ENCODE measurements at places on chromosomes 13 and 19.

GRCh38 chr13:31172535-31172934, 10.8 kb upstream of the HSPH1 start:
- DNase-seq = no peak

DNA sequence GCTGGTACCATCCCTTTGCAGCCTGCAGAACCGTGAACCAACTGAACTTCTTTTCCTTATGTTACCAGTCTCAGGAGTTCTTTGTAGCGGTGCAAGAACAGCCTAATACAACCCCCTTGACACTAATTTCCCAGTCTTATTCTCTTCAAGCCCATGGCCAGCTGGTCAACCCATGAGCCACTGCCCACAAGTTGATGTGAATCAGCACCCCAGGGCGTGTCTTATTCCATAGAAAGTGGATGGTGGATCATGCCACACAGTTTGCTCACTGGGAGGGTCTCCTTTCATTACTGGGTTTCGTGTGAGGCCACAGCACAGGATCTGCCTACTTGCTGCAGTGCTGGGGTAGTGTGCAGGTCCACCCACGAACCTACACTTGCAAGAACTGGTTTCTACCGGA, 27.0 kb downstream of the TEX29 start:
- DNase-seq = no peak

- DNase-seq = no peak
Measured at GRCh38 chr19:32580353-32580900, 563 bp upstream of the PDCD5 start.

- DNase-seq = no peak
Measured at GRCh38 chr13:75579529-75579928, 29.9 kb downstream of the UCHL3 start.

DNA sequence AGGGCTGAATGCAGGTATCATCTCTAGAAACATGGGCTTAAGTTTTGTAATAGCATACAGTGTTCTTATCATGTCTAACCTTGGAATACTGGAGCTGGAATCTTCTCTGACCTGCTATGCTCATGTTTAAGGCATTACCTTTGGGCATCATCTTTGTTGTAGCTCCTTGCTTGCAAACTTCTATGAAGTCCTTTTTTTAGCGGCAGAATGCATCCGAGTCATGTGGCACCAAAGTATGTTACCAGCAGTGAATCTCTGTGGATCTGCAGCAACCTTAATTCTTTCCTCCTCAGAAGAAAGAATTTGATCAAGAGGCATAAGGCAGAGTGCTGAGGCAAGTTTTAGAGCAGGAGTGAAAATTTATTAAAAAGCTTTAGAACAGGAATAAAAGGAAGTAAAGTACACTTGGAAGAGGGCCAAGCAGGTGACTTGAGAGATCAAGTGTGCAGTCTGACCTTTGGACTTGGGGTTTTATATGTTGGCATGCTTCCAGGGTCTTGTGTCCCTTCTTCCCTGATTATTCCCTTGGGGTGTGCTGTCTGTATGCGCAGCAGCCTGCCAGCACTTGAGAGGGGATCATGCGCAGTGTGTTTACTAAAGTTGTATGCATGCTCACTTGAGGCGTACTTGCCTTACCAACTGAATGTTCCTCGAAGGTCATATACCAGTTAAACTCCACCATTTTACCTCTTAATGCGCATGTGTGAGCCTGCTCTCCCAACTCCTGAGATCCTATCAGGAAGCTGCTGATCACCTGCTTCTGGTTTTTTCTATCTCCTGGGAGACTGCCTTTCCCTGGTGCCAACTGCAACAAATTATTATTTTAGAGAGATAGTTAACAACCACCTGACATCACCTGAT, 115.5 kb downstream of the LACC1 start:
- DNase-seq = no peak

DNA sequence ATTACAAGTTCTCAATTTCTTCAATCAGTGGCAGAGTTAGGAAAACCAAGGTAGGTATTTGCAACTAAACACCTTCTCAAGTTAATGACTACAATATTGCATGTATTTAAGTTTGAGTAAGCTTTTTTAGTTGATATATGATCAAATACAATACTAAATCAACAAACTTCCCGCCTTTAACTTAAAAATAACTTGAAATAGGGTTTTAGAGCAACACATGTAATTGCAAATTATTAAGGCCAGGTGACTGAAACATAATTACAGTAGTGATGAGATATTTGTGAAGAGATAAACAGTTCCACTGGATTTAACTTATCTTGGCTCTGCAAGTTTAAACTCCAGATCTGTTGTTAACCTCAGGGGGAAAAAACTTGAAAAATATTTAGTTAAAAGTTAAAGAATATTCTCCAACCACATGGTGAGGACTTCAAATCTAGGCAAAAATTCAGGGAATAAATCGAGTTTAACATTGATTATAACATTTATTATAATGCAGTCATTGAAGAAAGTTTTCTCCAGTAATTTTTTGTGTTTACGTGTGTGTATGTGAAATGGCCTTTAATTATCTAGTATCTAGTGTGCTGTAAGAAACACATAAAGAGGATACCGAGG, 3.6 kb downstream of the DACH1 start:
- no peak for DNase-seq

- DNase-seq = no peak
Measured at GRCh38 chr13:108963846-108964600, 334.6 kb downstream of the MYO16 start.

DNA sequence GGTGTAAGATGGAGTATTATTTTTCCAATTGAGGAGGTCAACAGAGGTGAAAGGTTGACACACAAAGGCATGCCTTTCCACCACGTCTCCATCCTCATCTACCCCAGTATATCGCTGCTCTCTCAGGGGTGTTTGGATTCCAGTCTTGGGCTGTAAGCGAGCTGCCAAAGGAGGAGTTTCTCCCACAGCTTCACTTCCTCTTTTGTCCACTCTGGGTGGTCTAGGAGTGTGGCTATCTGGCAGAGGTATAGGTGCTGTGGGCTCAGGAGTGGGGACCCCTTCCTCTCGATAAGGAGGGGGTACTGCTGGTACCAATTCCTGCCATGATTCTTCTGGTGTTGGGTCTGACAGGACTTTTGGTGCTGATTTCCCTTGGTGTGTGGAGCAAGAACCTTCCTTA, 39.4 kb downstream of the ZNF846 start:
- no peak for DNase-seq

GRCh38 chr13:90568165-90568564, 779.3 kb upstream of the MIR17HG start:
- no peak for DNase-seq

- DNase-seq = no peak
Measured at GRCh38 chr19:31770223-31770622, 421.0 kb upstream of the TSHZ3 start.

DNA sequence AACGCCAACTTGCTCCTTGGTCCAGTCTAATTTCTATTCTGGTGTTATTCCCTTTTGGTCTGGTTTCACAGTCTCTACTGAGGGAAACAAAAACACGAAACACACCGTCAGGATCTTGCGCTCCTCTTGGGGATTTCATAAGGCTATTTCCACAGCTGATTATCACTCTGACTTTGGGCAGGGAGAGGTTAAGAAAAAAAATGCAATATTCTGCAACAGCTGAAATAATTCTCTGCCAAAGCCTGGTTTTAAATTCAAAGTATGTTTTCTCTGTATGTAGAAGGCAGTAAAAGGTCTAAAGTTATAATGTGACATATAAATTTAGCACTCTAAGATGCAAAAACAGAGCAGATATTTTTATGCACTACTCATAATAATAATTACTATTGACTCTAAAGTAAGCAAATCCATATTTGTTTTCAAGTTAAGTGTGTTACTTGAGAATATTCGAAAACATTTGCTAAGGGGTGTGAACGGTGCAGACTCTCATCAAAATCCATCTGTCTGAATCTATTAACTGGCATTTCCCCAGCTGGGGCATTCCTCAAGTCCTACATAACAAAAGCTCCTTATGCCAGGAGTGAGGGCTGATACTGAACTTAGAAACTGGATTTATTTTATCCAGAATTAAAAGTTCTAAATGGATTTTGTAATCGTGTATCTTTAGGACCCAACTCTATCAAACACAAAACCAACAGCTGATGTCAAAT, 38.4 kb upstream of the STARD13 start:
- no peak for DNase-seq

- no peak for DNase-seq
Measured at GRCh38 chr13:24116131-24116530, 44.4 kb upstream of the SPATA13 start.

DNA sequence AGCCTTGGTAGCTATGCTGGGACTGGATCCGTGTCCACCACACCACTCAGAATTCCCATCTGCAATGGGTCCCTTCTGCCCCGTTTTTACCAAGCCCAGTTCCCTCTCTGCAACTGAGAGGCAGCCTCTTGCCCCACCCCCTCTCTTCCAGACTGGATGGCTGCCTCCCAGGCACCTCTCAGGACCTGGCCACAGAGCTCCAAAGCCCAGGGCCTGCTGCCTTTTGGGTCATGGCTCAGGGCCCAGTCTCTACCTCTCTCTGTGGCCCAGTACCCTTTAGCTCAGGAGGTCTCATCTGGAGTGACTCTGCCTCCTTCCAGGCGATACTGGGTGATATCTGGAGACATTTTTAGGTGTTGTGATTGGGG, 10.3 kb upstream of the ZBTB7A start:
- DNase-seq = no peak

GRCh38 chr13:79112016-79112415, 294.0 kb downstream of the RBM26 start:
- DNase-seq = no peak

- no peak for DNase-seq
Measured at GRCh38 chr19:58368561-58369360, 6.2 kb upstream of the ZNF497 start.

DNA sequence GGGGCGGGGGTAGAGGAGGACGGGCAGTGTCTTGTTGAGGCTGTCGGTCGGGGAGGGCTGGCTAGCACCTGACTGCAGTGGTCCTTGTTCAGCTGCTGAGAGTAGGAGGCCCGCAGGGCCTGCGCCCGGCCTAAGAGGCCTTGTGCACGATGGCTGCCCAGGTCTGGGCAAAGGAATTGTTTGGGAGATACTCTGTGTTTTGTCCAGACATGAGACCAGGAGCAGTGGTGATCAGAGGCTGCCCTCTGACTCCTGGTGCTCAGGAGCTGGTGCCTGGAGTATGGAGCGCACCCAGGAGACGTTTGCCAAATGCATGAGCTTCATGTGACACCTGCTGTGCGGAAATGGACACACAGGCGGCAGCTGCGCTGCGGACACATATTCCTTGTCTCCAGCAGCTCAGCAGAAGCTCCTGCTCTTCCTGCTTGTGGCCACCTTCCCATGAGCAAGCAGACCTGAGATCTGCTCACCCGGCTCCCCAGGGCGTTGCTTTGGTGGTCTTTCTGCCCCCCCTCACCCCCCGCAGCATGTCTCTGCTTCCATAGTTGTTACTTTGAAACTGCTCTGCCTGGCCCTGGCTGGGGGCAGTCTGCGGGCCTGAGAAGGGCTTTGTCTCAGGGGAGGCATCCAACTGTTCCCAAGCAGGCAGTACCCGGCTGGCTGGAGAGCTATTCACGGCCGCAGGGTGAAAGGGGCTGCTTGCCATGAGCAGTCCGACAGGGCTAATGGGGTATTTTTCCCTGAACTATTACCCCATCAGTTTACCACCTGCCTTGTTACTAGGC, 163.9 kb downstream of the TEX29 start:
- no peak for DNase-seq

DNA sequence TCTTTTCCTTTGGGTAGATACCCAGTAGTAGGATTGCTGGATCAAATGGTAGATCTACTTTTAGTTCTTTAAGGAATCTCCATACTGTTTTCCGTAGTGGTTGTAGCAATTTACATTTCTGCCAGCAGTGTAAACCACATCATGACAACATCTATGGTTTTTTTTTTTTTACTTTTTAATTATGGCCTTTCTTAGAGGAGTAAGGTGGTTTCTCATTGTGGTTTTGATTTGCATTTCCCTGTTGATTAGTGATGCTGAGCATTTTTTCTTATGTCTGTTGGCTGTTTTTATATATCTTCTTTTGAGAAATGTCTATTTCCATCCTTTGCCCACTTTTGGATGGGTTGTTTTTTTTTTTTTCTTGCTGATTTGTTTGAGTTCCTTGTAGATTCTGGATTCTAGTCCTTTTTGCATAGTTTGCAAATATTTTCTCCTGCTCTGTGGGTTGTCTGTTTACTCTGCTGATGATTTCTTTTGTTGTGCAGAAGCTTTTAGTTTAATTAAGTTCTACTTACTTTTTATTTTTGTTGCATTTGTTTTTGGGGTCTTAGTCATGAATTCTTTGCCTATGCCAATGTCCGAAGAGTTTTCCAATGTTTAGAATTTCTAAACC, 38.8 kb downstream of the TDRD3 start:
- no peak for DNase-seq

GRCh38 chr19:43767316-43767715, 12.6 kb upstream of the SMG9 start:
- no peak for DNase-seq

GRCh38 chr19:48302600-48302959, 22.8 kb upstream of the EMP3 start:
- no peak for DNase-seq

DNA sequence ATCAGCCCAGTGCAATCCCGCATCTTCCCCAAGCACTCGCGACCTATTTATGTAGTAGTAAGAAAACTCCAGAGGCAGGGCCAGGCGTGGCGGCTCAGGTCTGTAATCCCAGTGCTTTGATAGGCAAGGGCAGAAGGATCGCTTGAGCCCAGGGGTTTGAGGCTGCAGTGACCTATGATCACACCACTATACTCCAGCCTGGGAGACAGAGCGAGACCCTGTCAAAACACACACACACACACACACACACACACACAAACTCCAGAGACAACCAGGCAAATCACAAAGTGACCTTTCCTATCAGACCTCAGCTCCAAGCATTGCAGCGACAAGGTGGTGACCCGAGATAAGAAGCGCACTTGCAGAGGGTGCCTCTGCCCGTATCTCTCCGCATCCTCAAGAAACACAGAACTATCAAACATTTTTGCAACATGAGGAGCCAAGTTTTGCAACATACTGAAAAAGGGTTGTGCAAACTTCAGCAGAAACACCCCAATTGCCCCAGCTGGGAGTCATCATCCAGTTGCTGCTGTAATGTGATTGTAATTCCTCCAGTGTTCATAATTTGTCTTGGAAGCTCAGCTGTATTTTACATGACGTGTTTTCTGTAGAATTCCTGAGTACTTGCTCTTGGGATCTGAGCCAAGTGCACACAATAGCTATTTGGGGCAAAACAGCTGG, 8.7 kb upstream of the KLF2 start:
- no peak for DNase-seq

- no peak for DNase-seq
Measured at GRCh38 chr13:99686157-99686572, 184.9 kb downstream of the TM9SF2 start.

DNA sequence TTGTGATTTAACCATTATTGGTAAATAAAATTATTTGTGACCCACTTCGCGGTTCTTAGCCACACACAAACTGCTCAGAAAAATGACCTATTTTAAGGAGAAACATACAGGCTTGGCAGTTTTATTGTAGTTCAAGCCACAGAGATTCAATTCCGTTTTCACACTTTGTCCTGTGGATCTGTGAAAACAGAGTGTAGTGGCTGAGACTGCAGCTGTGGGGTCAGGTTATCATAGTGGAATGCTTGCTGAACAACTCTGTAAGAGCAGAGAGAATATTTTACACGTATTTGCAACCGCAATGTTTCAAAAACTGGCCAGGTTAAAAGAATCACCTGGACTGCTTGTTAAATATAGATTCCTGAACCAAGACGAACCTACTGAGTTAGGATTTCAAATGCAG, 292.5 kb downstream of the GPC5 start:
- no peak for DNase-seq

GRCh38 chr13:23180711-23181110, at the start of gene SGCG:
SGCG (plus strand) TSS chr13:23180979; CDS start chr13:23203695, 22,716 bp downstream.
- DNase-seq = no peak
